Thyroid gland (tissue), 4 donors: ENCODE measurements at places on chromosomes 11 and 22.

- no peak overlapping the region for H3K4me3 ChIP-seq
- no peak overlapping the region for H3K27ac ChIP-seq
- no peaks in the 10 kb centered on the region for H3K36me3 ChIP-seq
- DNase-seq = no peak
- H3K27me3 ChIP-seq = peaks cover 19% of the 10 kb centered on the region
These were observed 49.7 kb downstream of the CYTH4 start for GRCh38 chr22:37331856-37332536.

DNA sequence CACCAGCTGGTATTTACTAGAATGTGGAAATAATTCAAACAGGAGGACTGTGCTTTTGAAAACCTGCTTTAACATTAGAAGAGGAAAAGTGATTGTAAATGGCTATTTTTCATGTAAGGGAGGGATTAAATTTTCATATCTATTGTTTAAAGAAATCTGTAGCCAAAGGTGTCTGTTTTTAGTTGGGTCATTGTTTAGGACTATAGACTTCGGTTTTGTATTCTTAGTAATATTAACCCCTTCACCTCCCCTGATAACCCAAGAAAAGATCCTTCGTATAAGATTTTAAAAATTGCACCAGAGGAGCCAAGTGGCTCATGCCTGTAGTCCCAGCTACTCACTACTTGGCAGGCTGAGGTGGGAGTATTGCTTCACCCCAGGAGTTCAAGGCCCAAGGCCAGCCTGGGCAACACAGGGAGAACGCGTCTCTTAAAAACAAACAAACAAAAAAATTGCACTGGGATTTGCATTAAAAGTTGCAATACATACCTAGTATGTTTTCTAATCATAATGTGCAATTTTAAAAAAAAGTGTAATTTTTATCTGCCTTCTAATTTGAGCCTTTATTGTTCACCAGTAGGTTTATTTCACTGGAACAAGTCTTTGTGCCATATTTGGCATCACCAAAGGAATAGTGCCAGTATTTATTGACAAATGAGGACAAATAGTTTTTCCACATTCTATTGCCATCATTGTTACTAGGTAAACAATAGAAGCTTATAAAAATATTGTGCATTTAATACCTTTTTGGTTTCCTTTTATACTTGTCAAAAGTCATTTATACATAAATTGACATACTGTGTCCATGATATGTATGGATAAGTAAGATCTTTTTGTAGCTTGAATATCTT lies 34.3 kb downstream of the MTMR3 start:
- no peak overlapping the region for H3K4me3 ChIP-seq
- H3K36me3 ChIP-seq = no peaks in the 10 kb centered on the region
- H3K27ac ChIP-seq = peak overlapping the region; percentile 35
- no peaks in the 10 kb centered on the region for H3K27me3 ChIP-seq

DNA sequence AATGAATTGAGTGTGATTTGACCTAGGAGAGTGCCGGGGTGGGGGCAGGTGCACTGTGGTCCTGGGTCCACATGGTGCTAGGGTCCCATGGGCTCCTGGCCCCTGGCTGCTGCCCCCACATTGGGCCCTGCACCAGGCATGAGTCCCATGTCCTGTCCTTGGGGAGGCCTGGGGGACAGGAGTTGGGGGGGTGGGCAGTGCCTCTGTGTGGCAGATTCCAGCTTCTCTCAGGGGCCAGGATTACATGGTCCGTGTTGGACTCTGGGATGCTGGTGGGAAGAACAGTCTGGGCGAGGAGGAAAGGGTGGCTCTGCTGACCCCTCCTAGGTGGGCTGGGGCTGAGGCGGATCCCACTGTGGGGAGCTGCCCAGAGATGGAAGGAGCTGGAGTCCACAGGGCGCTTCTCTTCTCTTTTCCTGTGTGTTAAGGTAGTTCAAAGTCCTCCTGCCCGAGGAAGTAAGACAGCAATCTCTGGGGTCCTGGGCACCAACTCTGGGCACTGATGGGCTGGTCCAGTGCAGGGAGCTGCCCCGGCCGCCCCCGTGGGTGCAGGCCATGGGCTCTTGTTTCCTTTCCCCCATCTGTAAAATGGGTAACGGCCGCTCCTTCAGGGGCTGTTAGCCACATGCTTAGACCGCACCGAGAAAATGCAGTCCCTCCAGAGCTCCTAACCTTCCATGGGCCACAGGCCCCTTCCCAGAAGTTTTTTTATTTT lies 19.8 kb downstream of the KCNQ1 start:
- H3K27me3 ChIP-seq = no peaks in the 10 kb centered on the region
- no peak for DNase-seq
- H3K36me3 ChIP-seq = no peaks in the 10 kb centered on the region
- peaks cover 45% of the 10 kb centered on the region for H3K4me1 ChIP-seq
- no peak overlapping the region for H3K4me3 ChIP-seq
- peak overlapping the region; percentile 100 for H3K27ac ChIP-seq

- no peak overlapping the region for H3K27ac ChIP-seq
- H3K4me3 ChIP-seq = no peak overlapping the region
- no peaks in the 10 kb centered on the region for H3K27me3 ChIP-seq
- H3K36me3 ChIP-seq = no peaks in the 10 kb centered on the region
- no peaks in the 10 kb centered on the region for H3K4me1 ChIP-seq
These were observed 7.6 kb downstream of the MRGPRD start for GRCh38 chr11:68973219-68973618.

DNA sequence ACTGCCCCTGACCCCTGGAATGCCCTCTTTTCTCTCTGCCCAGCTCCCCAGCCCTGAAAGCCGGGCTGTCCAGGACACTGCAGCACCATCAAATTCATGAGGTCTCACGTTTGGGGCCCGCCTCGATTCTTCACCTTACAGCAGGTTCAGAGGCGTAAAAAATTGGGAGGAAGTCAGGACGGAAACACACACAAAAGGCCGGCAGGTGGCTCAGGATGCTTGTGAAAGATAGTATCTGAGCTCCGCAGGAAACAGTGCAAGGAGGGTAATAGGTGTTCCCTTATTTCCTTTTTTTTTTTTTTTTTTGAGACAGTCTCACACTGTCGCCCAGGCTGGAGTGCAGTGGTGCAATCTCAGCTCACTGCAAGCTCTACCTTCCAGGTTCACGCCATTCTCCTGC lies 4.1 kb downstream of the RFPL2 start:
- H3K4me3 ChIP-seq = no peak overlapping the region
- H3K27ac ChIP-seq = no peak overlapping the region
- DNase-seq = no peak
- H3K4me1 ChIP-seq = peaks cover 13% of the 10 kb centered on the region
- no peaks in the 10 kb centered on the region for H3K27me3 ChIP-seq
- H3K36me3 ChIP-seq = no peaks in the 10 kb centered on the region

DNA sequence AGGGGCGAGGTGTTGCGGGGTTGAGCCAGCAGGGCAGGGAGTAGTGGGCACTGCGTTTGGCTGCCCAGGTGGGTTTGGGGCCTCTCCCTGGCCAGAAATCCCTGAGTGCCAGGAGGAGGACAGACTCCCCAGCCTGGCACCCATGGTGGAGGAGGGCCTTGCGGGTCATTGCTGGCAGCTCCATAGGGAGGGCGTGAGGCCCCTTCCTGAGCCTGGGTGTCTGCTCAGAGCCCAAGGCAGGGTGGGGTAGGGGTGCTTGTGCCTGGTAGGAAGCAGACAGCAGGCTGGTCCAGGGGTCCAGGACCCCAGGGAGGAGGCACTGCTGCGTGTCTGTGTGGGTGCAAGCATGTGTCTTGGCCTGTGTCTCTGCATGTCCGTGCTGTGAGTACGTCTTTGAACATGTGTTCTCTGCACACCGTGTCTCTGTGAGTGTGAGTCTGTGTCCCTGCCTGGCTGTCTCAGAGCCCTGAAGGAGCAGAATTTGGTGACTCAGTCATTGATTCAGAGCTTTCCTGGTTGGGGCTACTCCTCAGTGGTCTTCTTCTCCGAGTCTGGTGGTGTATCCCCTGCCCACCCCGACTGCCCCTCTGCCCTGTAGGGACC lies 3.9 kb downstream of the TSPAN4 start:
- H3K4me1 ChIP-seq = peaks cover 55% of the 10 kb centered on the region
- peak overlapping the region; percentile 99 for H3K27ac ChIP-seq
- H3K27me3 ChIP-seq = no peaks in the 10 kb centered on the region
- H3K4me3 ChIP-seq = no peak overlapping the region
- DNase-seq = no peak

DNA sequence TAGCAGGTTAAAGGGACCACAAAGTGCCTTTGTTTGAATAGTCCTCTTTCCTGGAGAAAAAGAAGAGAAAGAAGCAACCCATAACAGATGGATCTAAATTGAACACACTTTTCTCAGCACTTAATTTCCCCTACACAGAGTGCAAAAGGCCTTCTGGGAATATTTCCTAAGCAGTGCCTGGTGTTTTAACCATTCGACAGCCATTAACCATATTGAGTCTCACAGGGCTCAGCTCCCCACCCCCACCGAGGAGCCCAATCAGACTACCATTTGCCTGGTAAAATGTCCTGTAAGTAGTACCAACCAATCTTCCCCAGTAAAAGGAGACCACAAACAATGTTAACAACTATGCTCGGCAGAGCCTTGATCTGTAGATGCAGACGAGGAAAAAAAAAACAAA lies 40.7 kb upstream of the SLC6A5 start:
- no peak overlapping the region for H3K27ac ChIP-seq
- H3K4me3 ChIP-seq = no peak overlapping the region
- H3K27me3 ChIP-seq = no peaks in the 10 kb centered on the region
- H3K4me1 ChIP-seq = no peaks in the 10 kb centered on the region
- DNase-seq = no peak

DNA sequence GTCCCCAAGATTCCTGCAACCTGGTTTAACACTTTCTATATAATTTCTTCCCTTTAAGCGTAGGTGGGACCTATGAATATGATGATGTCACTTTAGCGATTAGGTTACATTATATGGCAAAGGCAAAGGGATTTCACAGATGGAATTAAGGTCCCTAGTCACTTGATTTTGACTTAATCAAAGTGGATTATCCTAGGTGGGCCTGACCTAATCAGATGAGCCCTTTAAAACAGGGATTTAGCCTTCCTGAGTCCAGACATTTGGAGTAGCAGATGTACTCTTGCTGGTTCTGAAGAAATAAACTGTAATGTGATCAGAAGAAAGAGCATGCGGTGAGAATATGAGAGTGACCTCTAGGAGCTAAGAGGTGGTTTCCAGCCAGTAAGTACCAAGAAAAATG lies 67.8 kb upstream of the LIN7C start:
- H3K27me3 ChIP-seq = no peaks in the 10 kb centered on the region
- no peak overlapping the region for H3K4me3 ChIP-seq
- H3K27ac ChIP-seq = no peak overlapping the region
- H3K36me3 ChIP-seq = no peaks in the 10 kb centered on the region
- DNase-seq = no peak

DNA sequence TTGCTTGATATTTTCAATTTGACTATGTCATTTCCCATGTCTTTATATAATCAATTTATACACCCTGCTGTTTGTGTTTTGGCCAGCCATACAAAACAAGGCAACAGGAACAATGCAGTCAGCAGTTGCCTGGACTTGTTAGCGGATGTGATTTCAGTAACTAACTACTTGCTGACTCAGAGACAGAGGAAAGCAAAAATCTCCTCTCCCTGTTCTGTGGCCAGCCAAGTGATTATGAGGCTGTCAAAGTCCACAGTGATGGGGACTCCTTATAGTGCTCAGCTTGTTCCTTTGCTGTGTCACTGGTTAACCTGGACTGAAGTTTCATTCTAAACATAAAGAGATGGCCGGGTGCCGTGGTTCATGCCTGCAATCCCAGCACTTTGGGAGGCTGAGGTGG lies 32.6 kb upstream of the APLP2 start:
- no peaks in the 10 kb centered on the region for H3K27me3 ChIP-seq
- no peaks in the 10 kb centered on the region for H3K4me1 ChIP-seq
- H3K27ac ChIP-seq = no peak overlapping the region
- no peak for DNase-seq
- no peak overlapping the region for H3K4me3 ChIP-seq

- DNase-seq = no peak
- H3K27ac ChIP-seq = no peak overlapping the region
- H3K27me3 ChIP-seq = no peaks in the 10 kb centered on the region
- peaks cover 16% of the 10 kb centered on the region for H3K4me1 ChIP-seq
- H3K4me3 ChIP-seq = no peak overlapping the region
- H3K36me3 ChIP-seq = peaks cover 32% of the 10 kb centered on the region
These were observed 44.4 kb downstream of the KMT5B start for GRCh38 chr11:68168694-68169093.

- DNase-seq = peak; percentile 72
- H3K4me3 ChIP-seq = no peak overlapping the region
- H3K27me3 ChIP-seq = no peaks in the 10 kb centered on the region
- H3K4me1 ChIP-seq = peaks cover 35% of the 10 kb centered on the region
- H3K36me3 ChIP-seq = no peaks in the 10 kb centered on the region
These were observed 7.2 kb upstream of the IL10RA start for GRCh38 chr11:117978991-117979390.

DNA sequence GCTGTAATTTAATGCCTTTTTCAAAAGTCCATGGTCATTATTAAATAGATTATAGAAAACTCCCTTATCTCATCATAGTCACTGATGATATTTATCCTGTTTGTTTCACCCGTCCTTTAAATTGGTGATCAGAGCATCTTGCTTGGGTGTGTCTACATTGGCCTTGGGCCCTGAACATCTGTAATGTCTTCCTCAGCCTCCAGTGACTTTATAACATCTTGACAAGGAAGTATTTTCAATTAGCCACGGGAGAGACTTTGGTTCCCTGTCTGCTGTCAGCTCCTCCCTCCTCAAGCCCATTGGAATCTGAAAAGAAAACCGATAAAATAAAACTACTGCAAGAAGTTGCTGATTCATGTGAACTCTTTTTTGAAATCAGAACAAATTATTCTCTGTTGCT lies 116.9 kb upstream of the TTC12 start:
- no peak overlapping the region for H3K4me3 ChIP-seq
- no peak overlapping the region for H3K27ac ChIP-seq
- H3K27me3 ChIP-seq = no peaks in the 10 kb centered on the region
- H3K36me3 ChIP-seq = no peaks in the 10 kb centered on the region
- no peaks in the 10 kb centered on the region for H3K4me1 ChIP-seq

GRCh38 chr22:48180631-48181030 lies 1418.2 kb downstream of the TBC1D22A start:
- H3K36me3 ChIP-seq = no peaks in the 10 kb centered on the region
- H3K4me3 ChIP-seq = no peak overlapping the region
- H3K27me3 ChIP-seq = no peaks in the 10 kb centered on the region
- no peak overlapping the region for H3K27ac ChIP-seq
- DNase-seq = no peak

GRCh38 chr22:40594924-40595323 lies 41.6 kb downstream of the MRTFA start:
- H3K4me3 ChIP-seq = no peak overlapping the region
- no peaks in the 10 kb centered on the region for H3K27me3 ChIP-seq
- H3K36me3 ChIP-seq = no peaks in the 10 kb centered on the region

GRCh38 chr22:30392661-30393321 lies 4.0 kb upstream of the SEC14L2 start:
- H3K4me1 ChIP-seq = peaks cover 19% of the 10 kb centered on the region
- H3K27ac ChIP-seq = peak overlapping the region; percentile 85
- peak; percentile 92 for DNase-seq
- no peak overlapping the region for H3K4me3 ChIP-seq

DNA sequence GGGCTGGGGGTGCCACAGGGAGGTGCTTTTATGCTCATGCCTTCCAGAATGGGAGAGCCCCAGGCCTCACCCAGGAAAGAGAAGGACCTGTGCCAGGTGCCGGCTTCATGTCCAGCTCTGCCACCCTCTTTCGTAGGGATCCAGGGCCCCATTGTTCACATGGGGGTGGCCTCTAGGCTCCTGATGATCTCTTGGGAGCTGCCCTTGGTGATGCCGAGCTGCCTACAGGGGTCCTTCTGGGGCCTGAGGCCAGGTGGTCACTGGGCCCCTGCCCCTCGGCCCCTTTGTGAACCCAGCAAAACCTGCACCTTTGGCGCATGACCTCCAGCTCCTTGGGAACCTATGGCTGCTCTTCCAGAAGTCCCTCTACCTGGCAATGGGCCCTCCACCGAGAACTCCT lies 41.4 kb upstream of the SMIM38 start:
- peaks cover 29% of the 10 kb centered on the region for H3K4me1 ChIP-seq
- H3K4me3 ChIP-seq = no peak overlapping the region
- H3K27ac ChIP-seq = peak overlapping the region; percentile 96
